ENCODE measurements at places on chromosomes 12 and 14.
A peak's percentile ranks its signal among the peaks of the same experiment; 100 is the strongest.

- DNase-seq, result no peak
Observed at GRCh38 chr14:50039734-50040400, 76.5 kb downstream of the VCPKMT start.

DNA sequence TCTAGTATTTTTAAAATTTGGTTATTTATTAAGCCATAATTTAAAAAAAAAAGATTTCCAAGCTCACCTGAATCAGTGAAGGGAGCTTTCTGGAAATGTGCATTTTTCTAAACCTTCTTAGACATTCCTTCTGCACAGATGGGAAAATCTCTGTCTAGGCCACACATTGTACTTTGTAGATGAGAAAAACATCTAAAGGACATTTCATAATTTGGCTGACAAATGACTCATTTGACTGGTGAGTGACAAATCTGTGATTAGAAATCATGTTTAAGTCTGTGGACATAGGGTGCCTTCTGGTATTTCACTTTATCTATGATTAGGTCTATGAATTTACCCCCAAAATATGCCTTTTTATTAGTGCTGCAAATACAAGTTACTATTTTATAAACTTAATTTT lies 1044.9 kb upstream of the FLRT2 start:
- DNase-seq, result no peak

DNA sequence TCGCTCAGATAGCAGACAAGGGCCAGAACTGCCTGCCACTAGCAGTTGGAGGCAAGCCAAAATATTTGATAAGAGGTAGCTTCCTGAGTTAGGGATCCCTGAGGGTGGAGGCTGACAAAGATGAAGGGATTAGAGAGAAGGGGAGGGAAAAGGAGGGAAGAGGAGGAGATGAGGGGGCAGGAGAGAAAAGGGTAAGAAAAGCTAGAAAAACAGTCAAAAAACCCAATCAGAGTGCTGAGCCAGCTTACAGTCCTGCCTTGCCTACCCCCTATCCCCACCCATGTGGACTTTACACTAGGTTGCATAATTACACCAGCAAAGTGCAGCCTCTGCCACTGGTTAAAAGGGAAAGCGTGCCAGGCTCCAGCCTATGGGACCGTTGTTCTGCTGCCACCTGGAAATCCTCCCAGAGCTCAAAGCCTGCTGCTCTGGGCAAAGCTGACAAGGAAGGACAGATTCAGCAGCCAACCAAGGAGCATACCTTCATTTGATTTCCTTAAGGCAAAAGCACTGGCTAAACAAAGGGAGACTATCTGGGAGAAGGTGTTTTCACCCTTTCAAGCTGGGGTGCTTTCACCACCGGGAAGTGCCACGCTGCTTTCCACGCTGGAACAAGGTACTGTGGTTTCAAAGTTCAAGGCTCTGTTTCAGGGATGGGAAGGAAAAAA lies 3.8 kb upstream of the NUMB start:
- no peak for DNase-seq

GRCh38 chr12:95102916-95103671 lies 29.7 kb upstream of the NR2C1 start:
- peak; percentile 8 for DNase-seq

- no peak for DNase-seq
Observed at GRCh38 chr12:121751034-121751433, 38.5 kb downstream of the TMEM120B start.

DNA sequence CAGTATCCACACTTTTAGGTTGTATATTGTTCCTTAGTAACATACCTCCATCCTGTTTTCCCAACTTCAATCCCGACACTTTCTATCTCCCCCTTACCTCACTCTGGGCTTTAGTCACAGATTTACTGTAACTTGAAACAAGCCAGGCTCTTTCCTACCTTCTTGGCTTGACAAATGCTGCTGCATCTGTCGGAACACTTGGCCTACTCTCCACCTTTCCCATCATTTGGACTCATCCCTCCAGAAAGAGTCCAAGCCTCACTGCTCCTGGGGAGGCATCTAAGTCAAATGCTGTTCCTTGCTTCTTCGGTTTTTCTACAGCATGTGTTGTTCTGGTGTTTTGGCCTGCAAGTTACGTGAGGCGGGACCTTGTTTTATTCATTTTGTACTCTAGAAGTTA lies 142.4 kb downstream of the DACT1 start:
- DNase-seq, result no peak

- no peak for DNase-seq
Observed at GRCh38 chr14:65002586-65003210, 16.0 kb downstream of the FNTB start.
